Hippocampal formation (tissue), 2 donors: ENCODE measurements at places on chromosomes 2 and 18.

DNA sequence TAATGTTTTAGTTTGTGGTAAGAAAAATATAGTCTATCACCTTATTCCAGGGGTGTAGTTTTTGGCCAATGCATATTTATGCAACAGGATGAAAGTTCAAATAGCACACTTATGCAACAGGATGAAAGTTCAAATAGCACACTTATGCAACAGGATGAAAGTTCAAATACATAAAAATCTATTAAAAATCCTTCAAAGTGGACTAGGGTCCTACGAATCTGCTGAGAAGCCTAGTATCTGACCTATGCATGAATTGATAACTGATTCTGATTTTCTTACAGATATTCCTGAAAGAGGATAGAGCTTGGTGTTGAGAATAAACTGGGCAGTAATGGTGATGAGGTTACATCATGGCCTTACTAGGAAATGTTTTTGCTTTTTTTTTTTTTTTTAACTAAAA, 2.8 kb downstream of the PECR start:
- DNase-seq = no peak

DNA sequence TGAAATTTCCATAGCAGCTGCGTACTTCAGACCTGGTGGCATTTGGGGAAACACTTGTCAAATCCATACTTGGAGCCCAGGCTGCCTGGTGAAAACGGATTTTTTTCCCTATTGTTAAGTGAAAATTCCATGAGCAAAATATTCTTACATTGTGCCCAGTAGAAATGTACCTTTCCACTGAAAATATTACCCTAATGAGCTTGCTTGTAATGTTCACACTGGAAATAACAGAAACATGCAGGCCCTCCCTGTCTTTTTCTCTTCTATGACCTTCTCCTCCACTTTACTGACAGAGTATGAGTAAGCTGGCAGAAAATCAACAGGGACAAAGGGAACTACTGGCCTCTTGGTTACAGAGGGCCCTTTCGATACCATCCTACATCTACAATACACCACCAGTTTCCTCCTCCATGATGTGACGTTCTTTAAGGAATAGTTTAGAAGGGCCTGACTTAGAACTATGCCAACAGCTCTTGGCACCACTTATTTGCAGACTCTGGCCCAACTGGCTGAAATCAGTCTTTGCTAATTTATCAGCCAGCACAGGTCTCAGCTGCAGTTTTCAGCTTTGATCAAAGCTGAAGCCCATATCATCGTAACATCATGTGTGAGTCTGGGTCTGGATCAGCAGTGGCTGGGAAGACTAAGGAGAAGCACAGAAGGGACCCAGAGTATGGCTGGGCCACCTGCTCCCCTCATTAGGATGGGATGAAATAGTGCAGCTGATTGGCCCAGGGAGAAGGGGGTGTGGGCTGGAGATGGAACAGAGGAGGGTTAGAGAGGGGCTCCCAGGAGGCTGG, 272.2 kb upstream of the ID2 start:
- no peak for DNase-seq

DNA sequence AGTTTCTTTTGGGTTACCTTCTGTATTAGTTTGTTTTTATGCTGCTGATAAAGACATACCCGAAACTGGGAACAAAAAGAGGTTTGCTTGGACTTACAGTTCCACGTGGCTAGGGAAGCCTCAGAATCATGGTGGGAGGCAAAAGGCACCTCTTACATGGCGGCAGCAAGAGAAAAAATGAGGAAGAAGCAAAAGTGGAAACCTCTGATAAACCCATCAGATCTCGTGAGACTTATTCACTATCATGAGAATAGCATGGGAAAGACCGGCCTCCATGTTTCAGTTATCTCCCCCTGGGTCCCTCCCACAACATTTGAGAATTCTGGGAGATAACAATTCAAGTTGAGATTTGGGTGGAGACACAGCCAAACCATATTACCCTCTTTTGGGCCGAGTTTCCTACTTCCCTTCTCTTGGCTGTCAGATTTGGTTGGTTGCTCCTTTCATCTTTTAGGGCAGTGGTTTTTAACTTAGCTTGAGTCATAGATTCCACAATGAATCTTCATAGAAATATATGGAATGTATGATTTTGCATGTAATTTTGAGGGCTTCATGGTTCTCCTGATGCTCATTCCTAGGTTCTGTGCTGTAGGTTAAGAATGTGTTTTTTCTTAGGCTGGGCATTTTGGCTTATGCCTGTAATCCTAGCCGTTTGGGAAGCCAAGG, 44.2 kb downstream of the CEP192 start:
- no peak for DNase-seq

GRCh38 chr2:108364676-108365297, 13.0 kb upstream of the SULT1C4 start:
- DNase-seq = no peak

DNA sequence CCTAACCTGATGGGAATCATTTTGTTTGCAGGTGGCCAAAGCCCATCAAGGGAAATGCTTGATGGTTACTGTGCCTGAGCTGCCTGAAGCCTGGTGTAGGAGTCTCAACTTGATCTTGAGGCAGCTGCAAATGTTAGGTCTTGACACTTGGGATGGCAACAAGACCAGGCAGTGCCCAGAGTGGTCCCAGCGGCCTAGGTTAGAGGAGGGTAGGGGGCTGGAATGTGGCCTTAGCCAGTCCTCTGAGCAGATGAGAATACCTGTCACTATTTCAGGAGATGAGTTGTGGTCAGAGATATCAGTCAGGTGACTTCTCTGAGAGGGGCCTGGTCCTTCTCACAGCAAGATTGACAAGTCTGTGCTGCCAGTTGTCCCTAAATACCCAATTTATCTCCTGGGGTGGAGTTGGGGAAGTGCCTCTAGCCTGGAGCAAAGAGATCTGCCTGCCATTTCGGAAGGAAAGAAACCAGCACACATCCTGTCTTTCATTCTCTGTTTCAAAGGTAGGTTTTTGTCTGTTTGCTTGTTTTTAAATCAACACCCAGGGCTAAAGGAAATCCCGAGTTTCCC, 13.4 kb downstream of the SPTBN1 start:
- no peak for DNase-seq

DNA sequence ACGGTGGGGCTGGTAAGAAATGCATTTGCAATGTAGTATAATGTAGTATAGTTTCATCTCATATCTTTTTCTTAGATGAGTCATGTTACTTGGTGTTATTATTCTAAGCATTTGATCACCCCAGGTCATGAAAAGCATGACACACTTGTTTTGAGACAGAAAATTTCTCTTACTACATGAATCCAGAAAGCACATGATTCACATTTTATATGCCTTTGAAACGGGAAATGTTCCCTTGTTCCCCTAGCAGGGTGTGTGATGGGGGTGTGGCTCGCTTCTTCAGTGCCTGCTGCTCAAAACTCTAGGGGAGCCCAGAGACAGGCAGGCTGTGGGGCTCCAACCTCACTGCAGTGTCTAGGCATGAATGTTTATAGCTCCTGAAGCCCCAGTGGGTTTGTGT, 116.0 kb upstream of the RAB27B start:
- no peak for DNase-seq

- no peak for DNase-seq
Observed at GRCh38 chr2:84492571-84492970, 23.7 kb upstream of the DNAH6 start.

DNA sequence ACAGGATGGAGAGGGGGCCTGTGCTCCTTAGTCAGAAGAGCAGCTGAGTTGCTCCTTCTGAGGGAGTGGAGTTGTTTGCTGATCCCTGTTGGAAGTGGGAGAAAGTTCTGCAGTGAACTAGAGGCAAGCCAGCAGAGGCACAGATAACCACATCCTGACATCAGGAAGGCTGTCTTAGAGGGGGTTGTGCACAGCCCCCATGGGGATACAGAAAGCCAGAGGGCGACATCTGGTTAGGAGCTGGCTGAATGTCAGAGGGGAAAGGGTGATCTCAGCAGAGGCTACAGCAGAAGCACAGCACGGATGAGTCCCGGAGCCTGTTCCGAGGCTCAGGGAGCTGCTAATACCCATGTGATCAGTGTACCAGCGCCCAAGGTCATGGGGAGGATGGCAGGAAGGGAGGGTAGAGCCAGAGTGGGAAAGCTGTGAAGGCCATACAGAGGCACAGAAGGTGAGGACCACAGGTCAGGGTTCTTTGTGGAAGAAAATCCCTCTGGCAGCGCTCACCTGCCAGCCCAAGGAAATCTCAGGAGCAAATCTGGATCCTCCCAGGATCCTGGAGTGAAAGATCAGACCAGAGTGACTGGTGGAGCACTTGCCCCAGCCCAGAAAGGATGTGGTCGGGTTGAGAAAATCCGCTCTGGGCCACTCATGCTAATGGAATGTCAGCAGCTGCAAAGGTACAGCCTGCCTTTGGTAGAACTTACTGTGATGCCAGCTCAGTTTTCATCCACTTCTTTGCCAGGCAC, 111.8 kb downstream of the STPG4 start:
- DNase-seq = peak; percentile 21
